Esophagus muscularis mucosa (tissue), 4 donors: ENCODE measurements at places on chromosomes 12 and 14. TPM values are rescaled to one million over a fixed set of nuclear protein-coding genes. Genes with fewer than 3 reads are reported as not detected.

The CDKL1 gene
- 12.6 TPM for total RNA-seq

The TOGARAM1 gene
- total RNA-seq = 13.2 TPM

The SERPINA12 gene
- not detected for total RNA-seq

The SMCO3 gene
- total RNA-seq = not detected

DNA sequence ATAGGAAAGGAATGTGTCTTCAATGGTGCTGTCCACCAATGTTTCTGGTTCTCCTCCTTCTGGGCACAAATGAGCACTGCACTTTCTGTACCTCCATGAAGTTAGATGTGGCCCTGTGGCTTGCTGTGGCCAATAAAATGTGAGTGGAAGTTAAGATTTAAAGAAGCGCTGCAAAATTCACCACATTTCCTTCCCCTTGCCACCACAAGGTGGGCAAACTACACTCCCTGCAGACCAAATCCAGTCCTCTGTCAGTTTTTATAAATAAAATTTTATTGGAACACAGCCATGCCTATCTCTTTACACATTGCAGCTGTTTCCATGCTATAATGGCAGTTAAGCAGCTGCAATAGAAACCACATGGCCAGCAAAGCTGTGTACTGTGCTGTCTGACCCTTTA is 141.4 kb upstream of the TMPO start:
- H3K4me3 ChIP-seq = no peak overlapping the region
- no peak overlapping the region for H3K27ac ChIP-seq
- H3K27me3 ChIP-seq = no peaks in the 10 kb centered on the region
- no peaks in the 10 kb centered on the region for H3K36me3 ChIP-seq

GRCh38 chr14:33282331-33283230 is 343.9 kb downstream of the NPAS3 start:
- DNase-seq = no peak
- no peaks in the 10 kb centered on the region for H3K27me3 ChIP-seq
- H3K4me1 ChIP-seq = no peaks in the 10 kb centered on the region
- H3K27ac ChIP-seq = no peak overlapping the region
- peak overlapping the region; percentile 21 for H3K4me3 ChIP-seq
